NCI-H1048 (cell line): ENCODE measurements at places on chromosomes 12 and 14.

- no peak for DNase-seq
Measured at GRCh38 chr12:49707812-49708147, 575 bp upstream of the FMNL3 start.

DNA sequence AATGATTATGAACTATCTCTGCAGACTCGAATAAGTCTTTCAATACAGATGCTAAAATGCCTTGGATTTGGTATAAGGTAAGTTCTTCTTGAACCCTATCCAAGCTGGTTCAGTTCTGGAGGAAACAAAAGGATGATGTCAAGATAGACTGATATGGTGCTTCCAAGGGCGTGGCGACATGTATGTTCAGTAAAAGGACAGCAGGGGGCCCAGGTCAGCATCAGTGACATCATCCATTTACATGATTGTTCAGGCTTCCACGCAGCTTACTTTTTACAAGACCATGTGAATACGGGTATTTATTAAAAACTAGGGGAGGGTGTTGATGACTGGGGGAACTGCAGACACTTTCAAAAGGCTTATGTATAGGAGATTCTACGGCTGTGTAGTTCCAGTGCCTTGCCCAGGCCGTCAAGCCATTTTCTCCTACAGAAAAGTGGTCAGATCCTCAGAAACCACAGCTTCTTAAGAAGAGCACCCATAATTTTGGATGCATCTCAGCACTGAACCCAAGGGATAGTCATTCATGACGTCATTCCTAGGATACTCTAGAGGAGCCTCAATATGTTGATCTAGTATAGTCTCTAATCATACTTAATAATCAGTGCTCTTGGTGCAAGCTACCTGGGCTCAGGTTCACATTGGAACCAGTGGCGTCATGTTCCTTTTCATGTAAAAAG, 527.7 kb downstream of the FUT8 start:
- no peak for DNase-seq

DNA sequence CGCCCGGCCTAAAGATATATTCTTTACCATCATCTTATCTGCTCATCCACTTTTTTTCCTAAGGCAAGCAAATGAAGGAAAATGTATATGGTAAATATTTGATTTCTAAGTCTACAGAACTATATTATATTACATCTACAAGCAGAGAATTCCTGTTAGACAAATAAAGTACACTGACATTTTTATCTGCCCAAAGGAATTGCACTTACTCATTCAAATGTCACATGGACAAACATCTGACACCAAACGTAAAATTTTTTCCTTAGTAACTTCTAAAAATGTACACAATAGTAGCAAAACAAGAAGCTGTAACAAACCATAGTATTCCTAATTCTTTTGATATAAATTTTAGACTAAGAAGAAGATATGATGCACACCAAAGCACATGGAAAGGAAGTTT, 51.0 kb downstream of the SPPL3 start:
- DNase-seq = no peak

GRCh38 chr14:51498411-51499227, 153.1 kb upstream of the FRMD6 start:
- no peak for DNase-seq

GRCh38 chr12:47811072-47811396, 8.7 kb downstream of the HDAC7 start:
- no peak for DNase-seq

- DNase-seq = no peak
Measured at GRCh38 chr12:76199808-76200207, 115.3 kb upstream of the NAP1L1 start.

GRCh38 chr14:32230181-32230580, 27.1 kb upstream of the RNU6-8 start:
- DNase-seq = no peak

DNA sequence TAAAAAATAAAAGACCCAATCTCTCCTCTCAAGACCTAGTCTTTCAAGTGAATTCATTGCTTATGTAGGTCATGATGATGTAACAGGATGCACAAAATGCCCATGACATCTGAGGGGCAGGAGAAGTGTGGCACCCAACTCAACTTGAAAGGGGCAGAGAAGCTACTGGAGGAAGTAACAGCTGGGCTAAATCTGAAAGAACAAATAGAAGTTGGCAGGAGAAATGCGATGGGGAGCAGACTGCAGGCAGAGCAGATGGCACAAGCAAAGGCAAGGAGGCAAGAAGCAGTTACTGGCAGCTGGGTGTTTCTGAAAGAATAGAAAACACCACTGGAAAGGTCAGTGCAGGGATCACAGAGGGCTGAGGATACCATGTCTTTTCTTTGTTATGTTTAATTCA, 14.6 kb downstream of the SLC38A4 start:
- no peak for DNase-seq

- DNase-seq = no peak
Measured at GRCh38 chr14:75449696-75450095, 21.9 kb downstream of the JDP2 start.

DNA sequence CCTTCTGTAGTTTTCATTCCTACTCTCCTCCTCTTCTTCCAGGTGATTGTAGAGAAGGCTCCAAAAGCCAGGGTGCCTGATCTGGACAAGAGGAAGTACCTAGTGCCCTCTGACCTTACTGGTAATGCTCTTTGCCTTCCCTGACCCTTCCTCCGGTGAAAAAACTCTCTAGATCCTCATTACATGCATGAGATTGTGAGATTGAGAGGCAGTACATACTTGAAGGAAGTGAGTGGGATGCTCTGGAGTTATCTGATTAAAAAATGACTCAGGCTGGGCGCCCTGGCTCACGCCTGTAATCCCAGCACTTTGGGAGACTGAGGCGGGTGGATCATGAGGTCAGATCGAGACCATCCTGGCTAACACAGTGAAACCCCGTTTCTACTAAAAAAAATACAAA, 5.3 kb downstream of the GABARAPL1 start:
- DNase-seq = no peak

DNA sequence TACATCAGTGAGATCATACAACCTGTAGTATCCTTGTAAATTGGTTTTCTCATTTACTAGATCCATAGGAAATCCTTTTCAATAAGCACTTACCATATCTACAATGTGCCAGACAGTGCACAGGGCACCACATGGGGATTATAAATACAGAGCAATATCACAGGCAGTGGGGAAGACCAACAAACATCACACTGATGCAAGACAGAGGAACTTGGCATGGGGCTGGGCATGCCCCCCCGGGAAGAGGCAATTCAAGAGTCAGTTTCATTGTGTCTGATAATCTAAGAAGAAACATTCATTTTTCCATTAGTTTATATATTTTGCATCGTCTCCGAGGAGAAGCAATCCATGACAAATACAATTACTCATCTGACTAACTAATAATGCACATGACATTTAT, 16.2 kb downstream of the NT5DC3 start:
- DNase-seq = no peak

DNA sequence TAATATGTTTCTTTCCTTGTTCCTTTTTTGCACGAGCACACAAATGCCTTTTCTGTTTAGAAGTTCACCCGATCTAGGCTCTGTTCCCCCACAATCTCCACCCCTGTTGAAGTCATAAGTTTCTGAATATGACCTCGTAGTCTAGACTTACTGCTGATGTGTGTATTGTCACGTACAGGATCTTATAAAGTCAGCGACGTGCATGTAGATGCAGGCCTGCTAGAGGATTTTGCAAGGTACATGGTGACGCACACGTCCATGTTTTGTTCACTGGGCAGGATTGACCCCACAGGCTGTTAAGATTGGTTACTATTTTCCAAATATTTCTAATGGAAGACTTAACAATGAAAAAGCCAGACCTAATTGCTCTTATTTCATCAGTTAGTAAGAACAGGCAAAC, 46.2 kb upstream of the CCDC91 start:
- no peak for DNase-seq

GRCh38 chr14:54785778-54786770, 116.6 kb downstream of the GCH1 start:
- DNase-seq = no peak

DNA sequence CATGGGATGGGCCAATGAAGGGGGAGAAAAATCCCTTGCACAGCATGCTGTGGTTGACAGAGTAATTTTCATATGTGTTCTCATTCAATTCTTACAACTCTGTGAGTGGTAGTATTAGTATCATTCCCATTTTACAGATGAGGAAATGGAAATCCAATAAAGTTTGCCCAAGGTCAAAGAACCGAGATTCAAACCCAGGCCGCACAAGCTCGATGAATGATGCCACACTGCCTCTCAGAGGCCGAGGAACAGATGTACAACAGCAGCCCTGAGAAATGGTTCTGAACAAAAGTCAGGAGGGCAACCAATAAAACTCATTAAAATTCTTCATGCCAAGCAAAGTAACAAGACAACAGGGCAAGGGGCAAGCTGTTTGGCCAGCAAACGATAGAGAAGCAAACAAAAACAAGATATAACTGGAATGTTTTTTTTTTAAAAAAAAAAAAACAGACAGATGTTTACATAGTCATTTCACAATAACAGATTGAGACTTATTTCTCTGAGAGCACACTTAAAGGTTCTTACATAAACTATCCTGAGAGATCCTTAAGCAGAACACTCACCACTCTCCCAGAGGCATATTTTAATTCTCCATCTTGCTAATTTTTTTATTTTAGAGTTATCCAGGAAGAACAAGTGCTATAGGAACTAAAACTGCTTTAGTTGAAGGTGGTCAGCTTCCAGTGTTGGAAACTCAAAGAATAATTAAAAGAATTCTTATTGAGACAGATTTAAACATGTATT, 85.8 kb downstream of the EXOC5 start:
- no peak for DNase-seq

DNA sequence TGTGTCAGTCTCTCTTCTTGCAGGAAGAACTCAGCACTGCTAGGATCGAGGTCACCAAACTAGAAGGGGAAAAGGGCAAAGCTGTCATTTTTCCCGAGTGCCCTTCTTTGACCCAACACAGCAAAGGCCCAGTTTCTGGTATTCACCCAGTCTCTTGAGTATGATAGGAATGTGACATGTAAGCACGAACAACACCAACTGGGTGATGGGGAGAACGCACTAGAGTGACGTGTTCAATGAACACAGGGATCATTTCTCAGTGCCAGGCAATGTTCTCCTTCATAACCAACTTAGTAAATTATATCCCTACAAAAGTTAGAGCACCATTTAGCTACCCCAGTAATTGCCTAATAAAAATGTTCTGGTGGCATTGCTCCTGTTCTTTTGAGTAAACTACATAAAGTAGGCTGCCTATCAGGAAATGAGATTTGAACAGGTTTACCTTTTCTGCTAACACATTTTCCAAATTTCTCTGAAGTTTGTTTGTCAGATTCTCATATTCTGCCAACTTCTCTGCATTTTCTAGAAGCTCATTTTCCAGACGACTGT, 64.5 kb downstream of the NIN start:
- no peak for DNase-seq

GRCh38 chr12:49129332-49130150, 1.7 kb downstream of the TUBA1B start:
- DNase-seq = no peak
